ENCODE measurements at places on chromosomes 3 and 15. TPM values are rescaled to one million over a fixed set of nuclear protein-coding genes. Genes with fewer than 3 reads are reported as not detected.

ERICH6 gene
- not detected for total RNA-seq

TGM4 gene
- under 0.01 TPM for total RNA-seq

- no peak for DNase-seq
These were observed 35.5 kb downstream of the GADL1 start for GRCh38 chr3:30858894-30859389.

GRCh38 chr3:33456756-33457155 lies 16.6 kb upstream of the UBP1 start:
- no peak for DNase-seq

DNA sequence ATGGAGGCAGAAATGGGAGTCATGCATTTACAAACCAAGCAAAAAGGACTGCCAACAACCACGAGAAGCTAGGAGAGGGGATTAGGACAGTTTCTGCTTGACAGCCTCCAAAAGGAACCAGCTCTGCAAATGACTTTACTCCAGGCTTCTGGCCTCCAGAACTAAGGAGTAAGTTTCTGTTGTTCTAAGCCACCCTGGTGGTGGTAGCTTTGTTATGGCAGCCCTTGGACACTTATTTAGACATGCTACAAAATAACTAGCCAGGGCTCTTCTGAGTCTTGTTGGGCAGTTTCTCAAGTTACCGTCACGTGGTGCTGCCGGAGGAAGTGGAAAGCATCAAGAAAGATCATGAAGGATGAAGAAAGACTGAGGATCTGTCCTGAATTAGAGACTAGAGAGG lies 386.5 kb downstream of the LRTM1 start:
- no peak for DNase-seq

MYNN gene
- 15.0 TPM for total RNA-seq

DNA sequence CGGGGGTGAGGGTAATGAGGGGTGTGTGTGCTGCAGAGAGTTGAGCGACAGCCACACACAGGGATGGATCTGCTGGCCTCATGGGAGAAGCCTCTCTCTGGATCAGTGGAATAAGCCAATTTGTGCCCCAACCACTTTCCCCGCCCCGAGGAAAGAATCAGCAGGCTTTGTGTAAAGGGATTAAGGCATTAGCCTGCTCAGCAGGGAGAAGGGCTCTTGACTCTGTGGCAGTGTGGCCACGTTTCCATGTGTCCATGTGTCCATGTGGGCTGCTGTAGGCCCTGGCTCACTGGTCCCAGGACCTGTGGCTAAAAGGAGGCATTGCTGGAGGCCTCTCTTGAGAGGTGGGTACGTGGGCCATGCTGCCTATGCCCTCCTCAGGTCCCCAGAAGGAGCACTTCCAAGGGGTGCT lies 104.7 kb downstream of the HMG20A start:
- DNase-seq, result no peak

GRCh38 chr15:63308947-63309346 lies 31.5 kb downstream of the APH1B start:
- peak; percentile 55 for DNase-seq

GRCh38 chr15:99169769-99170311 lies 65.0 kb downstream of the SYNM start:
- no peak for DNase-seq

DNA sequence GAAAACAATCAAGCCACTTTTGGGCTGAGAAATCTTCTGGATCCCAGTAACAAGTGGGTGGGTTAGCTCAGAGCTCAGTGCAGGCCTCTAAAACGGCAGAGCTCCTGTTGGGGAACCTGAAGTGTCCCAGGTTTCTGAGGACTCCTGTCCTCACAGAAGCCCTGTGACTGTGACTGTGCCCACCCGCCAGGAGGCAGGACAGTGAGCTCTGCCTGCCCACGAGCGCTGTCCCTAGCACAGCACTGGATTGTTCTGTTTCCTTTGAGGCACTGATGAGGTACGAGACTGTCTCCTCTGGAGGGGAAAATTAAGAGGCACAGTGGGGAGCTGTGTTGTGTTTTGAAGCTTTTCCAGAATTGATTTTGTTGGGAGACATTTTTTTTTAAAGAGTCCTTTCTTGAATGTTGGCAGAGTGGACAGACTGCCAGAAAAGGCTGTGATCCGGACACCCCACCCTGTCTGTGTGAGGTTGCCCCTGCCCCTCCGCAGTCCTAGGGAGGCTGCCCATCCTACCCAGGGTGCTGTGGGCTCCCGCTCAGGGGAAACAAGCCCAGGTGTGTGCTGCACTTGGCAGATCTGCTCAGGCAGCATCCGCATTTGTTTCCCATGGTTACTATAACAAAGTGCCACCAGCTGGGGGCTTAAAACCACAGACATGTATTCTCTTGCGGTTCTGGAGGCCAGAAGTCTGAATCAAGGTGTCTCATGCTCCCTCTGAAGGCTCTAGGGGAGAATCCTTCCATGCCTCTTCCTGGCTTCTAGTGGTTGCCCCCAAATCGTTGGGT lies 66.6 kb upstream of the LARS2 start:
- no peak for DNase-seq

DNA sequence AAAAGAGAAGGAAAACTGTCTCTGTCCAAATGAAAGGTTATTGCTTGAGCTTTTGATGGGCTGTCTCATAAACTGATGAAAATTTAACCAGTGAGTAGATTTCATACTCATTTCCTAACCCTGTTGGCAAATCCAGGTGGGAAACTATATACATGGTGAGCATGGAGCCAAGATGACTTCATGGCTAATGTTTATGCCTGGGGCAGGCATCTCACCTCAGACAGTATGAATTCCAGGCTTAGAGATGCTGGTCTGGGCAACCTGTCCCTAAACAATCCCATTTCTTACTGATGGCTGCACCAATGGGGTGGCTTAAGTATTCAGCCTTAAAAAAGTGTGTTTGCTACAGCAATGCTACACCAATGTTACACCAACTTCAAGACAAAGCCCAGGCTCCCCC lies 58.1 kb downstream of the SLTM start:
- DNase-seq, result no peak
